ENCODE measurements at places on chromosomes 5 and 9.
A peak's percentile ranks its signal among the peaks of the same experiment; 100 is the strongest.

- no peak for DNase-seq
These were observed 174.4 kb downstream of the MARCHF11 start for GRCh38 chr5:16005225-16005624.

- DNase-seq: no peak
These were observed 36.5 kb downstream of the ARHGEF37 start for GRCh38 chr5:149617760-149618306.

GRCh38 chr9:131611586-131612315 is 66.4 kb downstream of the PRRT1B start:
- DNase-seq: no peak

- DNase-seq: peak; percentile 35
These were observed 20.9 kb upstream of the COMMD10 start for GRCh38 chr5:116063950-116064349.

- no peak for DNase-seq
These were observed 31.7 kb upstream of the MSH3 start for GRCh38 chr5:80622756-80623155.

GRCh38 chr5:170034231-170034630 is 53.9 kb upstream of the INSYN2B start:
- no peak for DNase-seq
